Forelimb muscle (tissue), 1 donor: ENCODE measurements at places on chromosomes 7 and 10. TPM values are rescaled to one million over a fixed set of nuclear protein-coding genes. Genes with fewer than 3 reads are reported as not detected.

The POM121C gene
- polyA plus RNA-seq = 34.1 TPM

The HKDC1 gene
- polyA plus RNA-seq = not detected

The CLRN3 gene
- polyA plus RNA-seq = not detected

The UCN3 gene
- polyA plus RNA-seq = not detected

The VWA2 gene
- 0.48 TPM for polyA plus RNA-seq

The DENND2A gene
- 41.9 TPM for polyA plus RNA-seq

GRCh38 chr10:75407224-75407712 is 5.7 kb upstream of the ZNF503 start:
- no peak for DNase-seq

GRCh38 chr7:66110856-66111255 is 3.8 kb upstream of the CRCP start:
- DNase-seq = no peak

DNA sequence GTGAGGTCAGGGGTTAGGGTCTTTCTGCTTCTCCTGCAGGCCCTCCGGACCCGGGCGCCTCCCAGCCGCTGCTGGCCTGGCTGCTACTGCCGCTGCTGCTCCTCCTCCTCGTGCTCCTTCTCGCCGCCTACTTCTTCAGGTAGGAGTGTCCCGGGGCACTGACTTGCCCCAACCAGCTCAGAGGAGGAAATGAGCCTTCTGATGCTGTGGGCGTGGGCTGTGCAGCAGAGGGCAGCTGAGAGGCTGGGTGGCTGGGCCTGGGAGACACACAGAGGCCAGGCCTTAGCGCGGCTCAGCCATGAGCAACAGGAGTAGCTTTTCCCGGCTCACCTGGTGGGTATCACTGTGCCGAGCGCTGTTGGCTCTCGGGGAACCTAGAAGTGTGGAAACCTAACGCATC is 78.9 kb downstream of the MKI67 start:
- DNase-seq = no peak

- no peak for DNase-seq
These were observed 106.2 kb downstream of the PHF14 start for GRCh38 chr7:11079907-11080306.

GRCh38 chr10:10660054-10660453 is 357.6 kb upstream of the CELF2 start:
- no peak for DNase-seq

- DNase-seq = no peak
These were observed 31.7 kb downstream of the ECHDC3 start for GRCh38 chr10:11773761-11774441.

DNA sequence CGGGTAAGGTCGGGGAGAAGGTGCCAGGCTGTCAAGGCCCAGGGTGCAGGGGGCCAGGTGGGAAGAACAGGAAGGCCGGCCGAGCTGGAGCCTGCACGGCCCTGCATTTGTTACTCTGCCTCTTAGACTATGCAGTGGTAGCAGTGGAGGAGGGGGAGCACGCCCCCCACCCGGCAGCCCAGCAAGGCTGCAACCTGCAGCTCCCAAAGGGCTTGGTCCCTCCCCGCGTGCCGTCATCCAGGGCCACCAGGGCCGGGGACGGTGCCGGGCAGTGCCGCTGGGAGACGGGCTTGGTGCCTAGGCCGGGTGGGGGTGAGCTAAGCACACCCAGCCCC is 7.0 kb upstream of the GPER1 start:
- DNase-seq = no peak

DNA sequence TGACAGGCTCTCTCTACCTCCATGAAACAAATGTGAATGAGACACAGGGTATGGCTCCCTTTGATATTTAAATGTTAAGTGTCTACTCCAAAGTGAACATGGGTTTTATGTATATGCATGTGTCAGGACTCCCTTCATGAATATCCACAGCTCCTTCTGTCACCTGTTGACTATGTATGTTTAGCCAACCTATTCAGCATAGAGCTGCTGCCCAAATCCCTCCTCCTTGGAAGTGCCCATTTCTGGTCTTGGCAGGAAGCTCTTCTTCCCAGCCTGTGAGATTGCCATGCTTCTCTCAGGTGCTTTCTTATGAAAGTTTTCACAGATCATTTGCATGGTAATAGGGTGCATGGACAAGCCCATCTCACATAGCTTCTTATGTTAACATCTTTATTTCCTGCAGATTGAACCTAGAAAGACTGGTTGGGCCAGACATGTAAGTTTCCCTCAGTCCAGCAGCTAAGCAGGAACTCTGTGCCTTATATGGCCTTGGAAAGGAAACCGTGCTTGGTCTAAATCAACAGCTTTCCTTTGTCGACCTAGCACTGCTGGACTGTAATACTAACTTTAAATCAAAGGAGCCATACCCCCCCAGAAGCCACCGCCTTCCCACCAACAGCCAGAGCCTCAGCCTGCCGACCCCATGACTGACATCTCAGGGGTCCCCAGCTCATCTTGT is 288.9 kb downstream of the ADARB2 start:
- no peak for DNase-seq
